ENCODE measurements at places on chromosomes 13 and 19.
A peak's percentile ranks its signal among the peaks of the same experiment; 100 is the strongest.

DNA sequence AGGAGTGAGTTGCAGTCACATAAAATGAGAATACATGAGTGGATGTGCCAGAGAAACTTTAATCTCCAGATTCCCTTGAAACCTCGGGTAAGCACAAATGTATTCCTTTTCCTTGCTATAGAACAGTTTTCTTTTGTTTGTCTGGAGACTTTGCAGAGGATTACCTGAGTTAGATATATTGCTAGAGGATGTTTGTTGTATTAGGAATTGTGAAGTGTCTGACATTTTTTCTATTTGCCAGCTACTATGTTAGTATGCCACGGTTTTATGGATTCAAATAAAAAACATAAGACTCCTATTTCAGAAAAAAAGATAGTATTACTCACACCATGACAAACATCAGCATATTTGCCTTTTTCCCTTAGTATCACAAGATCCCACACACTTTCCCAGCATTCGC lies 844.9 kb upstream of the SLITRK5 start:
- no peak for DNase-seq

- no peak for DNase-seq
These were observed 524.6 kb downstream of the EFNB2 start for GRCh38 chr13:106010836-106011235.

DNA sequence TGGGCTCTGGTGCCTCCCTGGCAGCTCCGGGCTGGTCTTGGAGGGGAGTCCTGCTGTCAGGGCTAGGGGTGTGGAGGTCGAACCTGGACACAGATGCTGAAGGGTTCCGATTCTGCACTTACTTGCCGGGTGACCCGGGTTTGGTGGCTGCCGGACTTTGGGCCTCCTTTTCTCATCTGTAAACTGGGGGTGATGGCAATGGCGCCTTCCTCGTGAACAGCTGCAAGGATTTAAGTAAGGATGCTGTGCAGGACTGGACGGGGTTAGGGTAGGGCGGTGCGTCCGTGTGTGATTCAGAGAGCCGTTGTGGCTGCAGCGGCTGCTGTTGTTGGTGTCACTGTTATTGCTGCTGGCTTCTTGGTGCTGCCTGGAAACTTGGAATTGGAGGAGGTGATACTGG lies 2.4 kb downstream of the HPN start:
- no peak for DNase-seq

DNA sequence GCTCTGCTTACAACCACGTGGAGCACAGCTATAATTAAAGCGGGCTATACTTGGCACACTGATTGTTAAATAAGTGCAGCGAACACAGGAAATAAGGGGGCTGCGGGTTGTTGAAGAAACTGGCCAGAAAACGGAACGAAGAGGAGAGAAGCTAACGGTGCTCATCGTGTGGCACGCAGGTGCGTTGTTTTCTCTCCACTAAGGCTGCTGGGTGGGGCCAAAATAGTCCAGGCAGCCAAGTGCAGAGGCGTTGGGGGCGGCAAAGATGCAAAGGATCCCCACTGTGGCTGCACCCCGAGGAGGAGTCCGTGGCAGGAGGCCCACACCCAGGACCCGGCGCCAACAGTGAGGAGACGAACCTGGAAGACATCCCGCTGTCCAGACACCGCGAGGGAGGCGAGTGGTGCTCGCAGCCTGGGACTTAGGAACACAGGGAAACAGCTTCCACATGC lies 8.1 kb upstream of the ARL11 start:
- DNase-seq = no peak

- no peak for DNase-seq
These were observed 6.5 kb downstream of the ARHGEF18 start for GRCh38 chr19:7355151-7355820.

DNA sequence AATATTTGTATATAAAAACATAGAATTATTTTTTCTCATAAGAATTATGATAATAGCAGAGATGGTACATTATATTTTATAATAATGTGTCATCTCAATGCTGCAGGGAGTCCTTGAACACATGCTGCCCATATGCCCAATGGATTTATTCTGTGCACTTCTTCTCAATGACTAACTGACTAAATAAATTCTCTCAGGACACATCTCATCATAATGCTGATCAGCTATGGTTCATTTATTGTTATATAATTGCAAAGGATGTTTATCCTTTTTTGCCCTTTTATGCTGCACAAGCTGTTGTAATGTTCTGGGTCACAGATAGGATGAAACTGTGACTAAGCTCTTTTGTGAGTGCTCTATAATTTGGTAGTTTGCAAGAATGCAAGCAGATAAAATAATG lies 1273.3 kb upstream of the ATXN8OS start:
- no peak for DNase-seq

GRCh38 chr13:52936806-52937205 lies 88.4 kb upstream of the PCDH8 start:
- DNase-seq = no peak

GRCh38 chr19:11887611-11888531 lies at the start of gene ZNF69:
Gene ZNF69 (plus strand): TSS chr19:11887782. CDS start chr19:11887924, 142 bp downstream.
- peak; percentile 75 for DNase-seq

- no peak for DNase-seq
These were observed 21.3 kb upstream of the ZNF599 start for GRCh38 chr19:34794066-34794960.

GRCh38 chr19:3210347-3211017 lies 14.0 kb upstream of the CELF5 start:
- DNase-seq = peak; percentile 78

DNA sequence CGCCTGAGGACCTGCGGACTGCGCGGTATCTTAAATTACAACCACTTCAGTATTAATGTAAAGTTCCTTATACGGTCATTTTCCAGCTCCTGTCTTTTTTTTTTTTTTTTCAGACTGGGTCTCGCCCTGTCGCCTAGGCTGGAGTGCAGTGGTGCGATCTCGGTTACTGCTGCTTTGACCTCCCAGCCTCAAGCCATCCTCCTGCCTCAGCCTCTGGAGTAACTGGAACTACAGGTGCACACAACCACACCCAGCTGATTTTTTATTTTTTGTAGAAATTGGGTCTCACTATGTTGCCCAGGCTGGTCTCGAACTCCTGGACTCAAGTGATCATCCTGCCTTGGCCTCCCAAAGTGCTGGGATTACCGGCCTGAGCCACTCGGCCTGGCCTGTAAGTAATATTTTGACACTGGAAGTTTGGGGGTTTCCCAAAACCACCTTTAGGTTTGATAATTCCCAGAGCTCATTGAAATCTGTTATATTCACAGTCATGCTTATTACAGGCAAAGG lies 406 bp upstream of the EID2B start:
- DNase-seq = no peak
